ENCODE measurements at places on chromosomes 1 and 21.

DNA sequence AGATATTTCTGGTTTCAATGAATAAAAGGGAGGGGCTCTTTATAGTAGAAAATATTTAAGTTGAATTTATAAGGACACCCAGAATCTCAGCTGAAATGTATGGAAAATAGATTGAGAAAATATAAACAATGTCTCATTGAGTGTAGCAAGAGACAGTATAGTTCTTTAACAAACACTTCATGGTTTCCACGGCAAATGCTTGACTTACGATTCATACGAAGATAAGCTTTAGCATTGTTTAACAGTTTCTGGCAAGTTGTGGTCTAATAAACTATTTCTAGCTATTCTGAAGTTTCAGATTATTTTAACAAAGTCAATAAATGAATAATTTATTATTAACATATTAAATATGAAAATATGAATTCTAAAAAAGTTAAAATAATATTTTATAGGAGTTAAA lies 1419.4 kb downstream of the KCNT2 start:
- no peak for DNase-seq

DNA sequence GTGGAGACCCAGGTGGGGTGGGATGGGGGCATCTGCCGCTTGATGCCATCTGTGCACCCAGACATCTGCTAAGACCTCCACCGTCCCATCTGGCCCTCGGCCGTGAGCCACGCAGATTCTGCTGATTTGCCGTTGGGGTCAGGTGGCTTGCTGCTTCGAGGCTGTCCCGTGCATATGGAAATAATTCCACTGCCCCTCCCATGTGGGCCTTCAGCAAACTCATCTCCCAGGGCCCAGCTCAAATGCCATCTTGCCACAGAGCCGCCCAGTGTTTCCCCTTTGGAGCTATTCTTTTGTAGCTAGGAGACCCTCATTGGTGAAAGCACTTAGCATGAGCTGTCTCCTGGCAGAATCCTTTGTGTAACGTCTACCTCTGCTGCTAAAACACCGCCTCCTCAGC lies 99.8 kb downstream of the KAZN start:
- DNase-seq = no peak

DNA sequence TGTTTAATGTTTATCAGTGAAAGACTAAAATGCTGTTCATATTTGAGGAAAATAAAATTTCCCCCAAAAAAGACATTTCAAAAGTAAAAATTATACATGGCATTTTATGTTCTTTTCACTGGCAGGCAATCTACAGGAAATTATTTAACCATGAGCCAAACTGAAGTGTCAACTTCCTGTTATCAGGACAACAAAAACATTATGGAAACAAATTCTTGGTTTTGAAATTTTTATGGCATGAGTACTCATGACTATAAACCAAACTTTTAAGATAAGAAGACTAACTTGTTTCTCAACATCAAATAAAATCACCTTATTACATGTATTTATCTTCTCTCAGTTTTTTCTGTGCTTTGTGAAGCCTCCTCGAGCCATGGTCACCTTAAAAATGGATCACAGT lies 698.6 kb downstream of the LTN1 start:
- DNase-seq = no peak

DNA sequence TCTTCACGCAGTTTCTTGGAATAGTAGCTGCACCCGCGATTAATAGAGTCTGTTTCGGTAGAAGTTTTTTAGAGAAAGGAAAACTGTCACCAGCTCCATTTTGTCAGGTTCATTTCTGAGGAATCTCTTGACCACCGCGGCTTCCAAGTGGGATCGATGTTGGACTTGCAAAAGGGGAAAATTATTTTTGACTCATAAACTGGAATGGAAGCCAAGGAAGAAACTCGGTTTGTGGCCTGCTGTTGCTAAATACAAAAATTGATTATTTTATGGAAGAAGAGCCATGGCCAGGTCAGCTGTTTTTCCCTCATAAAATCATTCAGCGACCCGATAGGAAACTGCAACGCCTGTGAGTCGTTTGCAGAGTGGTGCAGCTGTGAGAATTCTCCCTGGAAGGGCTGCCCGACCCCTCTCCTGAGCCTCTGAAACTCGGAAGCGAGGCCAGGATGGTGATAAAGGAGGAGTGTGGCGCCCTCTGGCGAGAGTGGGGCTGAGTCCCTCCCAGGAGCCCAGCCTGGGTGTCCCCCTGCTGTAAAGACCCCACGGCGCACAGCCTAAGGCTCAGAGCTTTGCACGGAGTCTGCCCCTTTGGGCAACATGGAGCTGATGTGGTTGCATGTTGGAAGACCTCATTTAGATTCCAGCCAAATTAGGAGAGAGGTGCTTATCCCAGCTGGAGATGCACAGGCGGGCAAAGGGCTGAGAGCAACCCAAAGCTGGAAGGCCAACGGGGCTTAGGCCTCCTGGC lies 83.6 kb upstream of the SLC25A33 start:
- DNase-seq = peak; percentile 43

DNA sequence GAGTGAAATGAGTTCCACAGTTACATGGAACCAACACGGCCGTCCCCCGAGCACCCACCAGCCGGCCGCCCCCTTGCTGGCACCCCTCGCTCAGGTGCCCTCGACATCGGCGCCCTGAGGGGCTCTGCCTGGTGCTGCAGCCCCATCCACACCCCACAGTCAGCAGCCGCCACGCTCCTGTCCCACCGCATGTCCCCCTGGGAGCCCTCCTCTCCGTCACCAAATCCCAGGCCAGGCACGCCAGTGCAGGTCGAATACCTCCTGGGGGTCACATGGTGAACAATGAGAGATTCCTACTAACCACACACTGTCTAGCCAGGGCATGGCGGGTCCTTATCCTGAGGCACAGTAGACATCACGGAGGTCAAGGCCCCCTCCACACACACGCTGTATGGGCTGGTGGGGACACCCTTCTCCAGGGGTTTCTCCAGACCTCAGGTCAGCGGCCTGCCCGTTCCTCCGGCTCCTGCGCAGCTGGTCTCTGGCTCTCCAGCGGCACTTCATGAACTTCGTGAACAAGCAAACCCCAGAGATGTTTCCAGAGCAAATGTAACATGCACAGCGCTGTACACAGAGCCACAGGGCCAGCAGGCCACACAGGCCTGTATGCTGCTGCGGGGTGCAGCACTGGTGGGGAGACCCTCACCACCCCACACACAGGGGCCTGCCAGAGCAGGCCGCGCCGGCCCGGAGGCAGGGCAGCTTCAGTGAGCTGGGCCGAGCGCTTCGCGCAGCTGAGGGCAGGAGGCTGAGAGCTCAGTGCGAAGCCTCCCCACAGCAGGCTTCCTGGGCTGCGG lies 21.8 kb downstream of the POFUT2 start:
- DNase-seq = no peak

- DNase-seq = no peak
Measured at GRCh38 chr1:19504796-19505692, 19.7 kb upstream of the CAPZB start.

GRCh38 chr1:1072849-1073742 lies 1.0 kb downstream of the RNF223 start:
- no peak for DNase-seq

DNA sequence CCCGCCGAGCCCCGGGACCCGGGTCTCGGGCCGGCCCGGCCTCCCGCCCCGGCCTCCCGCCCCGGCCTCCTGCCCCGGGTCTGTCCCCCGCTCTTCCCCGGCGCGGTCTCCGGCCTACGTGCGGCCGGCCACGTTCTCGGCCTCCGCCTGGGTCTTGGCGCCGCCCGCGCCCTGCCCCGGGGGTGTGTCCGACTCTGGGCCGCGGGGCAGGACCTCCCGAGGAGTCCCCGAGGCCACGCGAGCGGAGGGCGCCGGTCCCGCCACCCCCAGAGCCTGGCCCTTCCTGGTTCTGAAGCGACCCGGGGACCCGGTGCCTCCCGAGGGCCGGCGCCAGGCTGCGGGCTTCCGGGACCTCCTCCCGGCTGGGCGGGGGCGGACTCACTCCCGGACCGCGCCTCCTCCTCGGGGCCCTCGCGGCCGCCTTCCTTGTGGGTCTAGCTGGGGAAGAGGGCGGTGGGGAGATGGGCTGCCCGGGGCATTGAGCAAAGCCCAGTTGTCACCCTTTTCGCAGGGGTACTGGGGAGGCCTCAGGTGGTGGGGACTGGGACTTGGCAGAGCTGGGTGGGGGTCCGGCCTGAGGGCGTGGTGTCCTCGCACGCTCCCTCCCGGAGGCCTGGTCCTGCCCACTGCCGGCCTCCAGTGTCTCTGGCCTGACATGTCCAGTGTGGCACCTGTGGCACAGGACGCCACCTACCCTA lies 558 bp downstream of the PFKL start:
- peak; percentile 44 for DNase-seq

DNA sequence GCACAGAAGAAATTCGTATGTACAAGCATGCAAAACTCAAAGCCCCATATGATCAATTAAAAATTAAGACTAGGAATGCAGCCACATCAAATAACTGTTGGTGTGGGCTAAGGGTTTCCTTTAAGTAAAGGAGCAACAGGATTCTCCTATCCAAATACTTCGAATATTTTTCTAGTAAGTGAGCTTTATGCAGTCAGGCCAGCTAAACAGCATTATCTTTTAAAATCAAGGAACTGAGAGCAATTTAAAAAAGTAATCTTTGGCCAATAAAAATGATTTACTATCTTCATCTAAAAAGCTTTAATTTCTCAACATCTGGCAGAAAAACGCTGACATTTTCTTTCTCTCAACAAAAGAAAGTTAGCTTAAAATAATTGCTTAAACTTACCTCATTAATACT lies 19.8 kb downstream of the CNN3 start:
- DNase-seq = no peak

DNA sequence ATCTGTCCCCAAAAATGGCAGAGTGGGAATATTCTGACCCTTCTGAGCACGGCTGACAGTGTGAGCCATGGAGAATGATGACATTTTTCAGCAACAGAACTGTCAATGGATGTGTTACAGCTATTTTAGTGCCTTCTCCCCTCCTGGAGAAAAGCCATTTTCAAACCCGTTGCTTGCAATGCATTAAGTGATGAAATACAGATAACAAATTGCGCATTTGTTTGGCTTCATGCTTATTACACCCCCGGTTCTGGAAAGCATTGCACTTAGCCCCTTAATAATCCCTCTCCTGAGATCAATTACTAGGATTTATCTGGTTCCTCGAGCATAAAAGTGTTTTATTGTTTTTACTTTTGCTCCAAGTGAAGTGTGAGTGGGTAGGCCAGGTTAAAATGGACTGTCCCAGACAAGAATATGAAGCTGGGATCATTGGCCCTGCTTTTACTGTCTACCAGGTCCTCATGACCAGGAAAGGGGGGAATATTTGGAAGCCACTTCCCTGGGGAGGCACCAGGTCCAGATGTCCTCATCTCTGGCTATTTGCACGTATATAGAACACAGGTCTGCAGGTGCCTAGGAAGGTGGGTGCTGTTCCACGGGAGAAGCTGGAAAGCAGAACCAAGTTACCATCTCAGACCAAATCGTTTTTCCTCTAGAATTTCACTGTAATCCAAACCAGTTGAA lies 37.5 kb upstream of the HHAT start:
- DNase-seq = no peak

- DNase-seq = no peak
Measured at GRCh38 chr1:9093581-9093980, 24.1 kb upstream of the SLC2A5 start.

- no peak for DNase-seq
Measured at GRCh38 chr1:230985711-230986110, 6.8 kb downstream of the ARV1 start.

- DNase-seq = no peak
Measured at GRCh38 chr21:29084372-29084771, 10.9 kb upstream of the CCT8 start.

GRCh38 chr1:19065526-19066247 lies 109.2 kb upstream of the IFFO2 start:
- DNase-seq = no peak

- no peak for DNase-seq
Measured at GRCh38 chr1:64228167-64228957, 24.9 kb downstream of the UBE2U start.

DNA sequence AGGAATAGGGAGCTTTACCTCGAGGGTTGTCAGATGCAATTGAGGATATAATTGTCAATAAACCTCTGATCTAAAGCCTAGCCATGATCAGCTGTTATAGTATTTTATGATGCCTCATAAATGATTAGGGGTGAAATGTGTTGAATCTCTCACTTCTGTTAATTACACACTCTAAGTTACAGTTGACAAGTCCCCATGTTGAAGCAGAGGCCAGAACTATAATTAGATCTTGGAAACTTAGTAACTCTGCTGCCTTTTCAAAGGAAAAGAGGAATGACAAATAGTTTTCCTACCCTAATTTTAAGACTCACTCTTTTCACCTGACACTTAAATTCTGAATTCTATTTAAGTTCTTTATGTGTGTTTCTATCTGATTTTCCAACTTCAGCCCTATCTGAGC lies 33.8 kb downstream of the CCSAP start:
- DNase-seq = no peak

DNA sequence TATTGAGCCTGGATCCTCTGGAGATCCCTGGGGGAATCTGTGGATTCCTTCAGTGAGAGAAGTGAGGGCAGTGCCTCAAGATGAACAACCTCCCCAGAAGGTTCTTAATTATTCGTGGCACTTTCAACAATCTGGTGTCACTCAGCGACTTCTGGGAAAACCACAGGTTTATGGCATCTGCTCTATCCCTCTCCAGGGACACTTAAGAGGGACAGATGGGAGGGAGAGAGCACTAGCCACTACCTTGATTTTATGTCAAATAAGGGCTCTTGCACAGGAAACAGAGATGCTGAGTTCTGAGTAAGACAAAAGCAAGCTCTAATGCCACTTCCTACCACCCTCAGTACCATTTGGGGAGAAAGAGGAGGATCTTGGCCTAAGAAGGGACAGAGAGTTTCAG lies 21.2 kb upstream of the CHI3L1 start:
- DNase-seq = no peak

- no peak for DNase-seq
Measured at GRCh38 chr1:221672965-221673364, 68.9 kb downstream of the DUSP10 start.

GRCh38 chr21:27001526-27001925 lies 34.6 kb upstream of the ADAMTS5 start:
- no peak for DNase-seq

DNA sequence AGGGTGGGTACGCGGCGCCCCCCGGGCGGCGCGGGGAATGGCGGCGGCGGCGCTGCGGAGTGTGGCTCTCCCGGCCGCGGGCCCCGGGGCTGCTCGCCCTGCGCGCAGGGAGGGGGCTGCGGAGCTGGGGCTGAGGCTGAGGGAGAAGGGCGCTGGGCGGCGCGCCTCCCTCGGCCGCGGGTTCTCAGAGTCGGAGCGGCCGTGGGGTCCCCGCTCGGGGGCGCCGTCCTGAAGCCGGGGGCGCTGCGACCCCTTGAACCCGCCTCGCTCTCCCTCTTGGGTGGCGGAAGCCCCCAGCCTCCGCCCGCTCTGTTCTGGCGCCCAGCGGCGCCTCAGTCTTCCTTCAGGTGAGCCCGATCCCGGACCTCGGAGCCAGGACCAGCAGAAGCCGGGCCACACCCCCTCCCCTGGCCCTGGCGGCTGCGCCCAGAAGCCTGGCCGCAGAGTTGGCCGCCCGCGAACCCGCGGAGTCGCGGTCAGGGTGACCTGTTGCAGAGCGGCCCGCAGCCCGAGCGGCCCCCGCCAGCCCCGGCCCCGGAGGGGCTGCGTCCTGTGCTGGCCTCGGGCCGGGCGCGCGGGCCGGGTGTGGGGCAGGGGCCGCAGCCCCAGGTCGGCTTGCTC lies 532 bp downstream of the RALGPS2 start:
- DNase-seq = no peak

- no peak for DNase-seq
Measured at GRCh38 chr1:36829066-36829465, 205.2 kb downstream of the GRIK3 start.

GRCh38 chr1:51859333-51859732 lies 19.2 kb downstream of the NRDC start:
- DNase-seq = no peak

GRCh38 chr1:25543005-25543424 lies 391 bp upstream of the LDLRAP1 start:
- DNase-seq = no peak

All from CD4-positive, alpha-beta T cell treated with Interleukin-4 for 4 hours (primary cell).